Stimulated activated CD4-positive, alpha-beta T cell treated with anti-CD3 and anti-CD28 coated beads, Interleukin-2, amount 100 ng/mL, for 24 hours (primary cell): ENCODE measurements at places on chromosomes 2 and 18.

- DNase-seq, result no peak
These were observed 8.2 kb downstream of the CTDP1 start for GRCh38 chr18:79687806-79688205.

- no peak for DNase-seq
These were observed 31.3 kb downstream of the PLB1 start for GRCh38 chr2:28527196-28527595.

DNA sequence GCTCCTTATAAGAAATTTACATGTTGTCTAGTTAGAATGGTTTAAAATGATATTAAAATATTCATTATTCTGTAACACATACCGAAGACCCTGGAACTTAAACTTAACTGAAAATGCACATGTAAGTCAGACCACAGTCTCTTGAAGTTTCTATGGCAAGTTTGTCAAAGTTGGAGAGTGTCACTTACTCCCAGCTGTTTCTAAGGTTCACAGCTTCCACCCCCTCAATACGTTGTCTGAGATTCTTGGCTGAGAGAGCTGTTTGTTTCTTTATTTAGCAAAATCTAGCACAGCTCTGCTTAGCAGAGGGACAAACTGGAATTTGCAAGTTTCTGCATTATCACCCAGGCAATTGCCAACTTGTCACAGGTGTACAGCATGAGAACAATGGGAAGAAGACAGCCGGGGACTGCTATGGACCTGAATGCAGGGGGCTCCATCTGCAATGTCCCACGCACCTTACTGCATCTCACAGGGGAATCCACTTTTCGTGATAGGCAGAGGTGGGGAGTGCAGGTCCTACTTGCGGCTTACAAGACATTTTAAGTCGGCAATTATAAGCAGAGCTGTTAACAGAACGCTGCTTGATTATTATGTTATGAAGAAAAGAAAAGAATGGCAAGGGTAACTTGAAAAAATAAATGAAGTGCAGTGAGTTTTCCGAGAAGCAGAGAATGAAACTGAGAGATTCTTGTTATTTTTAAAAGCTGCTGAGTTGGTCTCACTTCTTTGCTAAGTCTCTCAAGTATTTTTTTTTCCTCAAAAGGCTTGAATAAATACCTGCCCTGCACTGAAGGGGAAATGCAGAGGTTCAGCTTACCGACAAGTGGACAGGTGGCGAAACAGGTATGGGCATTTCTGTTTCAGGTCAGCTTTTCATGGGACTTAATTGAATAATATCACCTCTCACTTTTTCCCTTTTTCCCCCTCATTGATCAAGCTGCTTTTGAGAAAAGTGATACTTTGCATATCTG is 1072.1 kb upstream of the FANCL start:
- DNase-seq, result no peak

- DNase-seq, result no peak
These were observed 137.3 kb downstream of the DTNA start for GRCh38 chr18:34847408-34847807.
